ENCODE measurements at places on chromosomes 6 and 20.
A peak's percentile ranks its signal among the peaks of the same experiment; 100 is the strongest.

- no peak for DNase-seq
Measured at GRCh38 chr6:83962582-83962981, 71.0 kb upstream of the MRAP2 start.

GRCh38 chr6:37507077-37507476, 7.4 kb upstream of the CCDC167 start:
- no peak for DNase-seq

DNA sequence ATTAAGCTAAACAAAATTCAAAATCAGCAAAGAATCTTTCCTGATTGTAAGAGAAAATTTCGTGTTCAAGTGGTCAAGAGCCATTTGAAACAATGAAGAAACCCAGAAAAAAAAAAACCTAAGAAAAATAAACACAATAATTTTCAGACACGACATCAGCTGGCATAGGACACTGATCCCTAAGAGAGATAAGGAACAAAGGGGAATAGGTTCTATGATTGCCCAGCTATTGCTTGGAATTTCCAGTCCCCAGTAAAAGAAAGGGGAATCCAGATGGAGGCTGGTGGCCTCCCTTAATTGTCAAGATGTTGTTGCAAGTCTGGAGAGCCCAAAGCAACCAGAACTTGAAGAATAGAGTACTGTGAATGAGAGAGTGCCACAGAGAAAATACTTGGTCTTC, 48.5 kb downstream of the COL12A1 start:
- no peak for DNase-seq

DNA sequence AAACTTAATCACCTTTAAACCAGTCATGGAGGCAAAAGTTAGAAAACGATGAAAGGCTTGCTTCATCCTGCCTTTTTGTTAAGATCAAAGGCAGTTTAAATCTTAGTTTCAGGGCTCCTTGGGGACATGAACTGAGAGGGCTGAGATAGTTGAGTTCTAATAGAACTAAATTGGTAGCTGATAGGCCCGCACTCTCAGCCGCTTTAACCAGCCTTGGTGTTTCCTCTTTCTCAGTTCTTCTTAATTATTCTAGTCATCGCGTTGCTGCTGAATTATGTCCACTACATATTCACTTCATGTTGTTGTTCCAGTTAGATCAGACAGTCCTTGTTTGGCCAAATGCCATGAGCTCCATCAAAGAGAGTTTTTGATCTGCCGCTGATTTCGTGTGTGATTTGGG, 72.5 kb downstream of the ANKS1A start:
- DNase-seq, result peak; percentile 21

GRCh38 chr6:148924226-148925012, 177.6 kb downstream of the UST start:
- DNase-seq, result no peak

GRCh38 chr20:58388028-58388601, 914 bp upstream of the VAPB start:
- DNase-seq, result no peak
